ENCODE measurements at places on chromosomes 11 and 22.
A peak's percentile ranks its signal among the peaks of the same experiment; 100 is the strongest.

GRCh38 chr22:39962071-39962470 is 1.9 kb downstream of the TMA7B start:
- DNase-seq, result no peak

DNA sequence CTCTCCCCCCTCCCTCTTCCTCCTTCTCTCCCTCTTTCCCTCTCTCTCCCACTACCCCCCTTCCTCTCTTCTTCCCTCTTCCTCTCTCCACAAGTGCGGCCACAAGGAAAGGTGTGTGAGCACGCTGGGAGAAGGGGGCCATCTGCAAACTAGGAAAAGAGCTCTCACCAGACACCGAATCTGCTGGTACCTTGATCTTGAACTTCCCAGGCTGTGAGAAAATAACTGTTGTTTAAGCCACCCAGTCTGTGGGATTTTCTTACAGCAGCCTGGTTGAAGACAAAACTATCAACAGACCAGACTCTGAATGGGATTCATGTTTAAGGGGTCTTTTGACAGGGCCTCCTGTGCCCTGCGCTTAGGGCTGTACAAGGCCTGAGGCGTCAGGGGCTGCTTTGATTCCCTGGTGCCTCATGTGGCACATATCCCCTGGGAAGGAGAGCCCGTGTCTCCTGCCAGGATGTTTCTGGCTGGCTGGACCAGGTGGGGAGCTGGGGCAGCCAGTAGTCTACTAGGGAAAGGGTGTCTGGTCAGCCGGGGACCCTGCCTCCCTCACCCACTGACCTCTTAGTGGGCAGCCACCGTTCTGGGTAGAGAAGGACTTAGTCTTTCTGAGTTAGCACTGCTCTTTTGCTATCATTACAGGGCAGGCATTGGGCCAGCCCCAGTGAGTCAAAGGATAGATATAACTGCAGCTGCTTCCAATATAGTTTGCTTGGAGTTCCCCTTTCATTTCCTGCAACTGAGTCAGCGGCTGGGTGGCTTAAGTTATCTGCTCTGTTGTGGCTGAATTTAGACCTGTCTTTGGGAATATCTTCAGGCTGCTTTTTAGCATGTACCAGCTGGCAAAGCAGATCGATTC is 6.2 kb downstream of the PANX1 start:
- peak; percentile 65 for DNase-seq

DNA sequence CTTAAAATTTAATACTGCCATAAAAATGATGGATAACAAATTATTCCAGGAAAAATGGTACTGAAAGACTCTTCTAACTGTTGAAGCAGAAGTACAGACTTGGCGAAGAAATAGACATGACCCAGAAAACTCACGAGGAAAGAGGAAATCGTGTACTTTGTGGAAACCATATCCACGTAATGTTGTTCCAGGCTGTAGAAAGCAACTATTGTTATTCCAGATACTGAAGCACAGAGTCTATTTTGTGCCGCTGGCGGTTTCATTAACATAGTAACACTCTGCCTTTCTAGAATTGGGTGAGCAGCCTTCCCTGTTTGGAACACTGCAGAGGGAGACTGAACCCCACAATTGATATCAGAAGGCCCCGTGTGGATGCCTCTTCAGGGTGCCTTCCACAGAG is 310.6 kb downstream of the TBC1D22A start:
- peak; percentile 33 for DNase-seq

DNA sequence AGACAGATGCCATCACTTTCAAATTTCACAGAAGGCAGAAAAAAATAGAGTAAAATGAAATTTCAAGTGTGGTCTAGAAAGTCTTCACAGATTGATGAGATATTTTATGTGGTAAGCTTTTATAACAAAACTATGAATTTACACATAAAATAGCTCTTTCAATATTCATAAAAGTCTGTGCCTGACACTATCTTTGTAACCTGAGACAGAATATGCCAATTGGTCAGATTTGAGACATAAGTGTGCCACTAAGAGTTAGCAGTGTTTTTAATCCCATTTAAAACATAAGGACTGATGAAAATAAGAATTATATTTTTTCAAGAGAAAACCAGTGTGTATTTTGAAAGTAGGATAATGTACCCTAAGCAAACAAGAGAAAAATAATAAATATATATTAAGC is 769.5 kb upstream of the LUZP2 start:
- DNase-seq, result no peak

DNA sequence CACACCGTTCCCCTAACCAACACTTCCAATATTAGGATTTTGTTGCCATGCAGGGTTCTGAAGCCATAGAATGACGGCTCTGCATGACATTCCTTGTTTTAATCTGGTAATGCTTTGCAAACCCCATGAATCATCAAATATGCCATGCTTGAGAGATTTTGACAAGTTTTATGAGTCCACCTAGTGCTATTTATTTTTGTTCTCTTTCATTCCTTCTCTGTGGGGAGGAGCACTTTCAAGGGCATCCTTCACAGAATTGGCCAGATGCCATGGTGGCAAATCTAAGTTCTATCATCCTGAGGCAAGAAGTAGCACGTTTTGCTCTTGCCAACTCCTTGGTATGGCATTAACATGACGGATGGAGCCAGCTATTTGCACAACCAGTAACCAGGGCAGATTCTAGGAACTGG is 268.4 kb downstream of the FAM76B start:
- DNase-seq, result no peak

GRCh38 chr11:100732949-100733348 is 45.9 kb downstream of the ARHGAP42 start:
- no peak for DNase-seq

Measured in Ammon's horn (tissue), 1 donor.